ENCODE measurements at places on chromosomes 2 and 18.

DNA sequence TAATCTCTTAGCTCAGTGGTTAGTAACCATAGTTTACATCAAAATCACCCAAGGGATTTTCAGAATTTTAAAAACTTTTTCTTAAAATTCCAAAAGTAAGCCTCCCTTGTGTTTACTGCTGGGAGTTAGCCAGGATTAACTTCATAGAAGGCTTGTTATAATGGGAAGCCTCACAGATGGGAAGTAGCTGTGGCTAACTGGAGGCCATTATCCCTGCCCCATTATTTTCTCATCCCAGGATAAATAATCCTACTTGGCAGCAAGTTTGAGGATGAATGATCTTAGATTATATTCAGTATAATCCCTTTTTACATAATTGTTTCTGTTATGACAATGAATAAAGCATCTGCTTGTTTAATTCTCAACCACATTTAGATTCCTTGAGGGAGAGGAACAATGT lies 25.5 kb downstream of the PLEK start:
- DNase-seq = no peak

- DNase-seq = peak; percentile 11
These were observed 76.2 kb downstream of the AAK1 start for GRCh38 chr2:69567157-69567908.

- peak; percentile 72 for DNase-seq
These were observed 70.8 kb upstream of the SMAD7 start for GRCh38 chr18:49021433-49022129.

- no peak for DNase-seq
These were observed 460.8 kb downstream of the IRS1 start for GRCh38 chr2:226338825-226339224.

DNA sequence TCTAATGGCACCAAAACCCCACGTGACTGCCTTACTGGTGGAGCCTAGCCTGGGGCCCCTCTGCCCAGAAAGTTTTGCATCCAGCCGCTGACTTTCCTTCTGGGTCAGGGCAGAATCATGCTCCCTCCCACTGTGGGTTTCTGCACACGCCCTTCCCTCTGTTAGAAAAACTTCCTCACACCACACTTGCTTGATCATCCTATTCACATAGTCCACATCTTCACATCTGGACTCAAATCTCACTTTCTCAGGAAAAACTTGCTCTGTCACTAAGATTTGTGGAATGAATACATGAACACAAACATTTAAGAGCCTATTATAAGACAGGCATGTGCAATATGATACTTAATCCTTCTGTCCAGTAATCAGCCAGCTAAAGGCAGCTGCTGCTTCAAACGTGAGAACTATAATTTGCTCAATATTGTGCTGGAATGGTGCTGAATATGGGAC lies 274.7 kb downstream of the RND3 start:
- no peak for DNase-seq

DNA sequence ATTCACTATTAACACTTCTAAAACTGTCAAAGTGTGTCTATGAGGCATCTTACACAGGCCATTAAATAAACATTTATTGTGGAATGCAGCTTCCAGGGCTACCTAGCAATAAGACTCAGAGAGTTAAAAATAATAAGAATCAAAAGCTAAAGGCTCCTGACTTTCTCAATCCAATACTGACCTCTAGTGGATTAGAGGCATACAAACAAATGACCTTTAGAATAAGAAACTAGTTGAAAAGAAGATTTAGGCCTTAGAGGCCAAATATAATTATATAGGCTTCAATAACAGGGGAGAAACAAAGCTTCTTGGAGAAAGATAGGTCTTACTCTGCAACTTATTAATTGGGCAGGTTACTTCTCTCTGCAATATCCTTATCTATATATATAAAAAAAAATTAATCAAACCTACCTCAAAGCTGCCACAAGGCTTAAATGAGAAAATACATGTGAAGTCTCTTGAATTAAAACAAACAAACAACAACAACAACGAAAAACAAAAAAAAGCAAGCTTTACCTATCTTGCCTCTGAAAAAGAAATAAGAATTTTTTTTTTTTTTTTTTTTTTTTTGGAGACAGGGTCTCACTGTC lies 246.1 kb downstream of the EXOC6B start:
- peak; percentile 30 for DNase-seq

GRCh38 chr2:151754253-151754897 lies 20.1 kb upstream of the NEB start:
- DNase-seq = no peak

GRCh38 chr18:58373481-58373880 lies 255.4 kb downstream of the ALPK2 start:
- no peak for DNase-seq

- peak; percentile 25 for DNase-seq
These were observed 110.2 kb downstream of the BARD1 start for GRCh38 chr2:214699236-214699635.

GRCh38 chr2:239398521-239398921 lies 2.3 kb downstream of the HDAC4 start:
- no peak for DNase-seq

DNA sequence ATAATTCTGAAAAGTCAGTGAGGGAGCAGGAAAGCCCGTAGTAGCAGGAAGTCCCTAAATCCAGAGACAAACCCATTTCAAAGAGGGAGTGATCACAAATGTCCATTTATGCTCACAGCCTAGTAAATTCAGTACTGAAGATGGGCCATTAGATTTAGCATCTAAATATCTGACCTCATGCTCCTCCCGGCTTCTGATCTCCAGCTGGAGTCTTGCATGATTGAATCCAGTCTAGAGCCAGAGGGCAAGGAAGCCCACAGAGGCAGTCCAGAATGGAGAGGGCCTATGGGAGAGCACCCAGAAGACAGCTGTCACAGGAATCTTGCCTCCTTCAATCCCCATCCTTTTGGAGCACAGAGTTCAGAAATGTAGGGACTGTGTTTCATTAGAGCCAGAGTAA lies 16.0 kb upstream of the ST8SIA3 start:
- DNase-seq = no peak

DNA sequence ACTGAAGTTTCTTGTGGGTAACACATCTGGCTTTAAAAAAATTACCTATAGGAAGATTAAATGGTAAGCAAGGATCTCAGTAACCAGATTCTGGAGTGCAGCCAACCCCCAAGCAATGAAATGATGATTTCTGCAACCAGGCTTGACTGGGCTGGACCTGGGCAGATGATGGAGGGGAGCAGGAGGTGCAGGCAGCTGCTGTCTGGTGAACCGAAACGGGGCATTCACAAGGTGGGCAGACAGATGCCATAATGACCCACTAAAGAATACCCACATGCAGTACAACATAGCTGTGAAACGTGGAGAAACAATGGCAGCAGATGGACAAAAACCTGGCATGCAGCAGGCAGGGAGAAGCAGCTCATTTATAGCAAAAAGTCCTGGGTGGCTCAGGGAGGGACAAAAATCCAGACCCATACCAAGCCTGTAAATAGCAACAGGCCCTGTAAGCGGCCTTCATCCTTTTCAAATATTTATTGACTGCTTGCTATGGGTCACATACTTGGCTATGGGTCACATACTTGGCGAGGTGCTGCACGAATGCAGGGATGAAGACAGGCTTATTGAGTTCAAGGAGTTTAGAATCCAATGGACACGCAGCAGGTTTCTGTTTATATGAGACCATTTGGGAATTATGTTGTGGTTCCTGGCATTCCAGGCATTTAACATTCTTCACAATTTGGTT lies 244.7 kb downstream of the HRH4 start:
- DNase-seq = no peak

DNA sequence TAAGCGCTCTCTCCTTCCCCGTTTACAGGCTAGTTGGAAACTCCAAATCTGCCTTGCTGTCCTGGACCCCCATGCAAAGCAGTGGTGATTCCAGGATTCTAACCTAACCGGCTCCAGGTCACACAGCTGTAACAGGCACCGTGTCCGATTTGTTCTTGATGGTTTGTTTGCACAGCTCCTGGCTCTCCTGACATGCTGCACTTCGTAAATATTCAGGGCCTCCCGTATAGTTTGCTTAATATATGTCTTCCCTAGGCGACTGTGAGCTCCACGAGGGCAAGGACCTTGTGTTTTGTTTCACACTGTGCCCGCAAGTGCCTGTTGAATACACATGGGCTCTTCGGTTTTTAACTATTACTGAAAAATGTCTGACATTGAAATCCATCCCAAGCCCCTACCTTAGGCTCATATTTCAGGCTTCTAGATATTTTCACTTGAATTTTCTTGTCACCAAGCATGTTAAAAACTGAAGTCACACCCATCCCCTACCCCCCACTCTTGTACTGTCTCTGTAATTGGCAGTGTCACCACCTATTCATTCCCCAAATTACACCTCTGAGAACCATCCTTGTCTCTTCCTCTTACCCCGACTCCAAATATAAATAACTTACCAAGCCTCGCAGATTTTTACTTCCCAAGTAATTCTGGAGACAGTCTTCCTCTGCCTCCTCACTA lies 1.0 kb upstream of the PUM2 start:
- no peak for DNase-seq

- no peak for DNase-seq
These were observed 134.7 kb upstream of the EPAS1 start for GRCh38 chr2:46162329-46163097.

DNA sequence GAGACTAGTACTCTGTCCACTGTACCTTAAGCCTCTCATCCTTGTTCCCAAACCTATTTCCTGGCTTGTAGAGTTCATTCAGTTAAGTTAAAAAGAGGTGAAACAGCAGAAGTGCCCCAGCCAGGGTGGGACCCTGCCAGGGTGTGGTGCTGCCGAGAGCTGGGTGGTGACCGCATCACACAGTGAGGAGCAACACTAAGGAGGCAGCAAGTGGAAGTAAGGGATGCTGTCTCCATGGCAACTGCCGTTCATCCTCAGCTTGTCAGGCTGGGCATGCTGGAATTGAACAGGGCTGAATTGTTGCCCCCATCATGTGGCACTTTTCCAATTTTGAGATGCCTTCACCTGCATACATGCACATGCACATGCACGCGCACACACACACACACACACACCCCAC lies 77.0 kb downstream of the VSNL1 start:
- no peak for DNase-seq

GRCh38 chr2:180003559-180003958 lies 3.5 kb downstream of the CWC22 start:
- DNase-seq = peak; percentile 41
